ENCODE measurements at places on chromosomes 13 and 19. TPM values are rescaled to one million over a fixed set of nuclear protein-coding genes. Genes with fewer than 3 reads are reported as not detected.

Gene CABP5
- total RNA-seq: not detected

DNA sequence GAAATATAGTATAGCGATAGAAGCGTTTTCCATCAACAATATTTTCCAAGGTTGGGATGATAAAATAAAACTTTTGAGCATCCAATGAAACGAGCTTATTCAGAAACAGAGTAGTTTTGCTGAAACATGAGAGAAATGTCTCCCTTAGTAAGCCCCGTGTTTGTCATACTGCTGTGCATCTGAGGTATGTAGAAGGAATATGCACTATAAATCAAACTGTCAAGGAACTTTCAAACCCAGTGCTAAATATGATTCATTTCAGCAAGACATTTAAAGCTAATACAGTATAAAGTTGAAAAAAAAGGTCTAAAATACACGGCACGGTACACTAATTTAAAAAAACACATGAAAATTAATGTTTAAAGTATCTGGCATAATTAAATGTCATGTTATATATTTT, 546.2 kb downstream of the SLITRK5 start:
- no peak for DNase-seq

DNA sequence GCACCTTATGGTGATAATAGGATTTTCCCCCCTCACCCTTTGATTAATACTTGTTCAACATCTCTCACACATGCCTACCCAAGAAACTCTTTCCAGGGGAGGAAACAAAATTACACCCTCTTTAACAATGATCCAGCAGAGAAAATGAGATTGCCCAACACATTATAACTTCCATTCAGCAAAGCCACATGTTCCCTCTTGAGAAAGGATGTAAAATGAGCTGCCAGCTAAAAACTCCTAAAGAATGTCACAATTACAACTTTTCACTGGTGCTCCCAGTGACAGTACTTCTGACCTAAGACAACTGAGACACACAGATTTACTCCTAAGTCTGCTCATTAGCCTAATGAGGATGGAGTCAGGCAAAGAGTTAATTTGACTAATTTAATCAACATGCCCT, 621.4 kb downstream of the DIAPH3 start:
- DNase-seq: no peak

Gene ALG5
- total RNA-seq: 23.8 TPM

DNA sequence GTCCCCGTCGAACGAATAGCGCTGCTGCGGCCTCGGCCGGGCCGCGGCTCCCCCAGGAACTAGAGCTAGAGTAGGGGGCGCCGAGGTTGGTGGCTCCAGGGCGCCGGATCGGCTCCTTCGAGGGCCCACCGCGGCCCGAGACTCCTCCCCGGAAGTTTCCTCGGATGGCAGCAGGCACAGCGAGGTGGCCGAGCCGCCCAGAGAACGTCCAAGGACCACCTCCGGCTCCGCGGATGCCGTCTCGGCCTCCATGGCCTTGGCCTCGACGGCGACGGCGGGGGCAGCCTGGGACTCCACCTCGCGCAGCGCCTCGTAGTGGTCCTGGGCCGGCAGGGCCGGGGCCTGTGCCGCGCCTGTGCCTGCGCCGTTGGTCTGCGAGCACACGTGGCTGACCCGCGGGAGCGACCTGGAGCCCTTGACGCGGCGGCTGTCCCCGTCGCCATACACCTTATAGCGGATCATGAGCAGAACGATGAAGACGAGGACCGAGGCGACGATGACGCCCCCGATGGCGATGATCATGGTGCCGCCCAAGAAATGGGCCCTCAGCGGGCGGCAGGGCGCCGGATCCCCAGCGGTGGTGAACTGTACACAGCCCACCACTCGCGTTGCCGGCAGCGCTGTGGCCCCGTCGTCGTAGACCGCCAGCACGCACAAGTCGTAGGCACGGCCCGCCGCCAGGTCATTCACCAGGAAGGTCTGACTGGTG, 11.8 kb downstream of the IFNL1 start:
- DNase-seq: no peak

GRCh38 chr13:68232351-68233130, 1002.4 kb upstream of the PCDH9 start:
- DNase-seq: no peak

Data from ovary (tissue), 10 donors.